ENCODE measurements at places on chromosomes 2 and 18.
A peak's percentile ranks its signal among the peaks of the same experiment; 100 is the strongest.

DNA sequence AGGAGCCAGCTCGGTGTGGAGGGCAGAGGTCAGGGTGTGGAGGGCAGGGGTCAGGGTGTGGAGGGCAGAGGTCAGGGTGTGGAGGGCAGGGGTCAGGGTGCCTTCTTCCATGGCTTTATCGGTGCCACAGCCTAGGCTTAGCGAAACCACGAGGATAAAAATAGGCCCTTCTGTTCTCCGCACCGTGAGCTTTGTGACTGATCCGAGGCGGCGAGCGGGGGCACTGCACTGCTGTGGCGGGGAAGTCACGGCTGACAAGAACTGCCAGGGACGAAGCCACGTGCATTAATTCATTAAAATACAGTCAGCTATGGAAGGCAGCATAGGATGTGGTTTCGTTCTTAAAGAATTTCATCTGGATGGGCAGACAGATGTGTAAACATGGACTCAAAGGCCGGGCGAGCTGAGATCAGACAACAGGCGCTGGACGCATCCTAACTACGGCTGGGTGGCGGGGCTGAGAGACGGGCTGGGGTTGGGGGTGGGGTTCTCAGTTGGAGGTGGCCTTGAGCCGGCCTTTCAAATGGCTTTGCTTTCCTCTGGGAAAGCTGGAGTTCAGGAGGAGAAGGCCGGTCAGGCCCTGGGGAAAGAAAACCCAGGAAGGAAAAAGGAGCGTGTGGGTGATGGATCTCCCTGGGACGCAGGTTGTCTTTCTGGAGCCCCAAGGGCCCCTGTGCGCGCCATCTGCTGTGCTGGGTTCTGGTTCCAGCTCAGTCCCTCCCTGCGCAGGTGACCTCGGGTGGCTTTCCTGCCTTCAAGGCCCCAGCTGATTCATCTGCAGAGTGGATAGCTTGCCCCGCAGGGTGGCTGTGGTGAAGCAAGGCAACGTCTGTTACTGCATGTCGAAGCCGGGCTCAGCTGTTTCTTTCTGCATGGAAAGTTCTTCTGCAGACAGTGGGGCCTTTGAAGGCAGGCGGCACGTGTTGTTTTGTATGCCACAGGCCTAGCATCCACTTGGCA is 958 bp upstream of the ALLC start:
- no peak for DNase-seq

GRCh38 chr2:232888839-232889529 is 18.9 kb downstream of the SNORC start:
- DNase-seq = no peak

GRCh38 chr2:68463287-68463877 is 3.7 kb downstream of the FBXO48 start:
- peak; percentile 17 for DNase-seq

DNA sequence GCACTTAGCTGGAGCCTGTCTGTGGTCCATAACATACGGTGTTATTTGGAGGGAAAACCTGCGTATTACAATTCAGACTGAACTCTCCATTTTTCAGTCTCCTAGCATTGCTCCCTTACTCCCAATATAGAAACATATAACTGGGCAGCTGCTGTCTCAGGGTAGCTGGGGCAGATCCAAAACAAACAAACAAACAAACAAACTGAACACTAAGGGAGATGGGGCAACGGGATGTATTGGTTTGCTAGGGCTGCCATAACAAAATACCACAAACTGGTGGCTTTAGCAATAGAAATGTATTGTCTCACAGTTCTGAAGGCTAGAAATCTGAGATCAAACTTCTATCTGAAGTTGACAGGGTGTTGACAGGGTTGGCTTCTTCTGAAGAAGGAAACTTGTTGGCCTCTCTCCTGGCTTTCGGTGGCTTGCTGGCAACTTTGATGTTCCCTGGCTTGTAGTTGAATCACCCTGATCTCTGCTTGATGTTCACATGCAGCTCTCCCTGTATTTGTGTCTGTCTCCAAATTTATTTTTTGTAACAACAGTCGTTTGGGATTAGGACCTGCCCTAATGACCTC is 329.3 kb upstream of the ZNF804A start:
- DNase-seq = no peak

DNA sequence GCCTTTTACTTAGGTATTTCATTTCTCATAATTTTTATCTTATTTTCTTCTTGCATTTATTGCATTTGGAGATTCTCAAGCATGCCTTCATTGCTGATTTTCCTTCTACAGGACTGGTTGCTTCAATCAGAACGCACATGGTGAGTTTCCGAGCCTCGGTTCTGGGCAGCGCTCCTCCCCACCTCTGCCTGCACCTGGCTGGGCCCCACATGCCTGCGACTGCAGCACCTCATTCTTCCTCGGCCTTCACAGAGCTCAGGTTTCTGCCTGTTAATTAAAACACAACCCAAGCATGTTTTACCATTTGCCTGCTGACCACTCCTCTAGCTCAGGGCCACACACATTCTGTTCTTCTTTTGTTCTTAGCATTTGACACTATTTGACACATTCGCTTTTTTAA is 398.8 kb downstream of the GALR1 start:
- no peak for DNase-seq

DNA sequence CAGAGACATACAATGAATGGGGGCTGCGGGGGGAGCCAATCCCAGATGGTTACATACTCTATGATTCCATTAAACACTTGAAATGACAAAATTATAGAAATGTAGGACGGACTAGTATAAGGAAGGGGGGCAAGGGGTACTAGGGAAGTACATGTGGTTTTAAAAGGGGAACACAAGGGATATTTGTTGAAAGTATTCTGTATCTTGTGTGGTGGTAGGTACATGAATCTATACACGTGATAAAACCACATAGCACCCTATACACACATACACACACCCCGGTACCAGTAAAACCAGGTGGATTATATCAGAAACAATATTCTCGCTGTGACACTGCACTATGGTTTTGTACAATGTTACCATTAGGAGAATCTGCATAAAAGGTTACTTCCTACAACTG is 45.4 kb downstream of the ASXL2 start:
- no peak for DNase-seq

- no peak for DNase-seq
Observed at GRCh38 chr2:55917117-55917516, 6.5 kb downstream of the EFEMP1 start.

DNA sequence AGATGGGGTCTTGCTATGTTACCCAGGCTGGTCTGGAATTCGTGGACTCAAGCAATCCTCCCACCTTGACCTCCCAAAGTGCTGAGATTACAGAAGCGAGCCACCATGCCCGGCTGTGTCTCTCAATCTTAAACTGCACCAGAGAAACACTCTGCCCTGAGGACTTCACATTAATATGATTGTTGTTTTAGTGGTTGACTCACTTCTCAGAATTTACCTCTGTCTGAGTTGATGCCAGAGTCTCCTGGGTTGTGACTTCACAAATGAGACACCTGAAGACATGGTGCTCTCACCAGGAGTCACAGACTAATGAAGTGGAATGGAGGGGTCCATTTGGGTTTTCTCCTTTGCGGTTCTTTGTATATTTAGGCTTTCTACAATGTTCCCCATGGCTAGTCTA is 61.0 kb upstream of the TGIF1 start:
- DNase-seq = no peak

DNA sequence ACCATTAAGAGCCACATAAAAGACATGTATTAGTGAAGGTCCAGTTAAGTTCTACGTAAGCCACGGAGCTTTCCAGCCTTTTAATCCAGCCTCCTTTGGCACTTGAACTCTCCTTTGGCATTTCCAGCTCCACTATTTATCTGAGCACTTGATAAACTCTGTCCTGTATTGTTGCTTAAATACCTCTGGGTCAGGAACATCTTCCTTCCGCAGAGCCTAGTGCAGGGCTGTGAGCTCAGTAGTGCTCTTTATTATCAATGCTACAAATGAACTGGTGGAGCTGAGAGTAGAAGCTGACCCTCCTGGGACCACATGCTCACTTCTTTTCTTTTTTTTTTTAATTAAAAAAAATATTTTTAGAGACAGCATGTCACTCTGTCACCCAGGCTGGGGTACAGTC is 4.9 kb downstream of the STPG4 start:
- DNase-seq = no peak

- no peak for DNase-seq
Observed at GRCh38 chr2:47189635-47190034, 34.5 kb upstream of the STPG4 start.

DNA sequence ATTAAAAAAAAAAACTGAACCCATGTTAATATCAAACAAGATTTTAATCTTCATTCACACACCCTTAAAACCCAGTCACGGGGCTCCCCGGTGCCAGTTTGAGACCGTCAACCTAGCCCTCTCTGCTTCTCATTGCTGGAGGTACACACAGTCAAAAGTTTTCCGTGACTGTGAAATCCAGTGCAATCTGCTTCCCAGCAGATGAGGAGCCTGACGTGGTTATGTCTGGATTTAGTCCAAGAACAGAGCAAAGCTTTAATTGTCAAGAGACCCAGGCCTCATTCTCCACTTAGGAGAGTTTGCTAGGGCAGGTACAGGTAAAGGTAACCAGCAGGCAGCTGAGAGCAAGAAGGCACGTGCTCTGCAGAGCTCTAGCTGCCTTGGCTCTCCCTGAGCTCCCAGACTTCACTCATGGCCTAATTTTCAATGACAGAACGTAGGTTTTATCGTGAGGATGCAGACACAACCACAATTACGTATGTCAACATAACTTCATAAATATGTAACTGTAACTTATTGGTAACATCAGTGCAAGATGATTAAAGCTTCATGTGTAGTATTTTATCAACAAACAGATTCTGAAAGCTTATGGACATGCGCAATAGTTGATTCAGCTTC is 56.3 kb downstream of the SLC16A14 start:
- DNase-seq = no peak

DNA sequence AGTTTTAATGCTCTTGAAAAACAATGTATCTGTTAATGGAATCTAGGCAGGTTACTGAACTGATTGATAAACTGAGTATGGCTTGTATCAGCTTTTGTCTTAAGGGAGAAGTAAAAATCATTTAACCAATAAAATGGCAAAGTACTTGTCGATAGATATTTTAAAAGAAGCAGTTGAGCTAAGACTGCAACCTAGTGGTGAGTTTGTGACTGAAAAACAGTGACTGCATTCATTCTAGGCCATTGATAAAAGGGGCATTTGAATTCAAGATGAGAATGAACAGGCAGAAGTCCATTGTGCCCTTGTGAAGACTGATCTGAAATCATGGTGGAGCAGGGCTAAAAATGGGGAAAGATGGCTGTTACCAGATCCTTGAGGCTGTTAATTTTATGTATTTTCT is 59.4 kb upstream of the MSTN start:
- DNase-seq = no peak

GRCh38 chr18:72458271-72458670 is 85.9 kb downstream of the CBLN2 start:
- DNase-seq = no peak

DNA sequence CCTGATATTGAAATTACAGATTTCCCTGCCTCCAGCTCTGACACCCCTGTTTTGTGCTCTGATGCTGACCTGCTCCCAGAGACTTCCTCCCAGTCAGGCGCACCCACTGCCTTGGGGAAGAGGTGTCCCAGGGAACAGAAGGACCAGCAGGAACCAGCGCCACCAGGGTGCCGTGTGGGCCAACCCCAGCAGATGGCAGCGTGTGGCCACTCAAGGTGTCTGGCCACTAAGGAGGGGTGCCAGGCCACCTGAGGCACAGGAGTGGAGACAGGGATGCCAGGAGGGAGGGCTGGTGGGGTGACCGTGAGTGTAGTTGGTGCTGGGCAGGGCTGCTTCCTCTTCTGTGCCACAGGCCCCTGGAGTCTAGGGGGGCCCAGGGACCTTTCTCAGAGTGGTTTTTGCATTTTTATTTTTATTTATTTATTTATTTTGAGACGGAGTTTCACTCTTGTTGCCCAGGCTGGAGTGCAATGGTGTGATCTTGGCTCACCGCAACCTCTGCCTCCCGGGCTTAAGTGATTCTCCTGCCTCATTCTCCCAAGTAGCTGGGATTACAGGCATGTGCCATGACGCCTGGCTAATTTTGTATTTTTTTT is 56.0 kb downstream of the TEX44 start:
- no peak for DNase-seq

DNA sequence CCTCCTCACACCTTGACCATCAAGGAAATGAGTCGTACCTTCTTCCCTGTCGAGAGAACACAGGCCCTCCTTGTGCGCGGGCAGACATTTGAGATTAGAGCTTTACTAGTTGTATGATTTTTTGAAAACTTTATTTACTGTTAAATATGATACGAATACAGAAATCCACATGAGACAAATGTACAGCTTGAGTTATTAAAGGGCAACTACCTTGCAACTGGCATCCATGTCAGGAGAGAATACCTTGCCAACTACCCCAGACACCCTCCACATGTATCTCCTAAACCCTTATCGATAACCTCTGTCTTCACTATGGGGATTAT is 28.3 kb downstream of the KLHL23 start:
- no peak for DNase-seq

- DNase-seq = no peak
Observed at GRCh38 chr18:79583426-79583825, 96.2 kb upstream of the CTDP1 start.

GRCh38 chr2:225270861-225271260 is 128.6 kb upstream of the NYAP2 start:
- no peak for DNase-seq

DNA sequence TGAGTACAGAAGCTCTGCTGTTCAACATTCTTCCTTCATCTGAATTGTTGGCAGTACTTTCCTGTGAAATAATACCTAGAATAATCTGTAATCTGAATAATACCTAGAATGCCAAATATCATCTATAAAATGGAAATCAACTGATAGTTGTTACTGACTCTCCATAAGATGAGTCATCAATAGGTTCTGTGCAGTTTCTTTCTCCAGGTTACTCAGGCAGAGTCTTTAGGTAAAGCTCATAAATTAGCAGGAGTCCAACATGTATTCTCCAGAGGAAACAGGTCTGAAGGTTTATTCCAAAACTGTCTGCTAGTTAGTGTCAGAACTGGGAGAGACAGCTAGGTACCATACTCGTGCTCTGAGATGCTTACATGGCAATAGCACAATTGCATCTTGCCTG is 282.0 kb upstream of the MAP2 start:
- DNase-seq = no peak

- no peak for DNase-seq
Observed at GRCh38 chr2:201806442-201807170, at the start of gene CDK15. TSS of gene CDK15 (plus strand) at chr2:201806537. CDS start at chr2:201806665, 128 bp downstream.

DNA sequence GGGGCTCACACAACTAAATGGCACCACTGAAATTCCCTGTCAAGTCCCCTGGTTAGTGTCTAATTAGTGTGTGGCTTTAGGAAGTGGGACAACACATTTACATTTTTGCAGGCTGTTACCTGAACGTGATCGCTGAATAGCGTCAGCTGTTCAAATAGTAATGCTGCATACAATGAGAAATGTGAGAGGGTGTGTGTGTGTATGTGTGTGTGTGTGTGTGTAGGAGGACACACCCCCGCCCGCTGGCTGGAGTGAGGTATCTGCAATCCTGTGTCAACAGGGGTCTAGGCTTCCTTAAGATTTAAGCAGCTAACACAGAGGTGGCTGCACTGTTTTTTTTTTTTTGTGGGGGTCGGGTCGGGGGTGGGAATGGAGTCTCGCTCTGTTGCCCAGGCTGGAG is 4.8 kb upstream of the LYPD6B start:
- no peak for DNase-seq

- no peak for DNase-seq
Observed at GRCh38 chr18:7394050-7394659, 163.3 kb downstream of the LRRC30 start.

All from NCI-H1048 (cell line).